Activated CD4-positive, alpha-beta T cell treated with anti-CD3 and anti-CD28 coated beads for 36 hours (primary cell): ENCODE measurements at places on chromosomes 16 and 17. TPM values are rescaled to one million over a fixed set of nuclear protein-coding genes. Genes with fewer than 3 reads are reported as not detected.

EIF3CL gene
- 294 TPM for total RNA-seq

C1QTNF8 gene
- total RNA-seq: not detected

TEKT1 gene
- not detected for total RNA-seq

KIAA0753 gene
- 17.1 TPM for total RNA-seq

SHISA9 gene
- total RNA-seq: 0.02 TPM

MYH8 gene
- not detected for total RNA-seq
